ENCODE measurements at places on chromosomes 12 and 14.

DNA sequence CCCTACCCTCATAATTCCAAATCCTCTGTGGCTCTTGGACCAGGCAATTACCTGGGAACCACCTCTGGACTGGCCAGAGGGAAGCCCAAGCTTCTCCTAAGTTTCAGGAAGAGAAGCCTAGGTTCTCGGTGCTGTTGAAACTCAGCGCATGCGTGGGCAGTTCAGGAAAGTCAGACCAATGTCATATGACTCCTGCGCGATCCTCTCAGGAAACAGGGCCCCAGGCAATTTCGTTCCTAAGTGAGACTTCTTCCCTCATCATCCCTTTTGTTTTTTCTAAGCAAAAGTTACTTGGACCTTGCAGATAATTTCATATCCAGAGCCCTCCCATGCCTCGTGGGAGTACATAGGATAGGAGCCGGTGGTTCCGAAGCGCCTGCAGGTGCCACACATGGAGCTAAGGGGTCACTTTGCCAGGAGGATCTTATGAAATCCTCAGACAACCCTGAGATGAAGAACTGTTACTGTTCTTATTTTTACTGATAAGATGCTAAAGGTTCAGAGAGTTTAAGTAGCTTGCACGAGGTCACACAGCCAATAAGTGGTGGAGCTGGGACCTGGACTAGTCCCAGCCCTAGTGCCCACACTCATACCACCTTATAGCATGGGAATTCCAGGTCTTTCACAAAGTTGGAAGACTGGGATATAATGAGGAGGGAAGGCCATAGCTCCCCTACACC, 168.2 kb downstream of the ZFP36L1 start:
- DNase-seq = peak; percentile 60

DNA sequence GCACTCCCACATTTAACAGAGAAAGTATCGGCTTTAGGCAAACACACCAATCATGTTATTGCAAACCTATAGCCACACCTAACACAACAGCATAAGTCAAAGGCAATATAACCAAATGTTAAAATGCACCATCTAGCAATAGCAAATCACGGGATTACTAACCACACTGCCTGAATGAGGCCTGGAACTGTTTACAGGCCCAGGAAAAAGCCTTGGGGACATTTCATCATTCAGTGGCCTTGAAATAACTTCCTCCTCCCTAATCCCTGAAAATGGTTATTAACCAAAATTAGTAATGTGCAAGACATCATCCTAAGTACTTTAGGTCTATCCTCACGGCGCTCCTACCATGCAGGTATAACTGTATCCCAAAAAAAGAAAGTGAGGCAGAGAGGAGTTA, 2.3 kb downstream of the GALC start:
- no peak for DNase-seq

GRCh38 chr12:16329594-16329993, 17.9 kb upstream of the MGST1 start:
- peak; percentile 57 for DNase-seq

GRCh38 chr12:53480491-53481442, 18.5 kb downstream of the MAP3K12 start:
- DNase-seq = no peak

- no peak for DNase-seq
These were observed 1.4 kb upstream of the FOXN3 start for GRCh38 chr14:89418452-89418851.

DNA sequence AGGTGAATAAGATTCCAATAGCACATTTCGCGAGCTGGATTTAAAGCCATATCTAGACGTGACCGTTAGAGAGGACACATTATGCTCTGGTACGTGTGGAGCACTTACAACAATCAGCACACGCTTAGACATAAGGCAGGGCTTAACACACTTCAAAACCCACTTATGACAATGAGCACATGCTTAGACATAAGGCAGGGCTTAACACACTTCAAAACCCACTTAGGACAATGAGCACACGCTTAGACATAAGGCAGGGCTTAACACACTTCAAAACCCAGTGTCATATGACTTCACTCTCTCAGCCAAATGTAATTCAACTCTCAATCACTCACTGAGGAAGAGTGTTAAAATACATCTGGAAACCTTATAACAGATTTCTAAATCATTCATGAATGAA, 11.2 kb upstream of the PLD4 start:
- DNase-seq = no peak

DNA sequence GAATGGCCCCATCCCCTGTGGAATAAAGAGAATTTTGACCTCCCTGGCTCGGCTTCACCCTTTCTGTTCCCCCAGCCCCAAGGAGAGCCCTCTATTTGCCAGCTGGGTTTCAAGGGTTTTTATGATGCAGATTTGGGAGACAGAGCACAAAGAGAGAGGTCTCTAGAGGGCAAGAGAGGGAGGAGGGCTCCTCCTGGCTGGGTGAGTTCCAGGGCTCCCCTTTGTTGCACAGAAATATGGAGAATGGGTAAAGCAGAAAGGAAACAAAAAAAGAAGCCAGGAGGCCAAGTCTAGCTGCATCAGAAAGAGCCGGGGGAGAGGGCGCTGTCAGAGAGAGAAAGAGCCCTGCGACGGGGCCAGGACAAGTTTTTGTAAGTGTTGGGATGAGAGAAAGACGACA, 319.6 kb upstream of the RTL1 start:
- DNase-seq = no peak

- DNase-seq = no peak
These were observed 739 bp downstream of the JPH4 start for GRCh38 chr14:23577710-23578392.

- peak; percentile 13 for DNase-seq
These were observed 127.2 kb upstream of the MYF6 start for GRCh38 chr12:80580254-80580653.

DNA sequence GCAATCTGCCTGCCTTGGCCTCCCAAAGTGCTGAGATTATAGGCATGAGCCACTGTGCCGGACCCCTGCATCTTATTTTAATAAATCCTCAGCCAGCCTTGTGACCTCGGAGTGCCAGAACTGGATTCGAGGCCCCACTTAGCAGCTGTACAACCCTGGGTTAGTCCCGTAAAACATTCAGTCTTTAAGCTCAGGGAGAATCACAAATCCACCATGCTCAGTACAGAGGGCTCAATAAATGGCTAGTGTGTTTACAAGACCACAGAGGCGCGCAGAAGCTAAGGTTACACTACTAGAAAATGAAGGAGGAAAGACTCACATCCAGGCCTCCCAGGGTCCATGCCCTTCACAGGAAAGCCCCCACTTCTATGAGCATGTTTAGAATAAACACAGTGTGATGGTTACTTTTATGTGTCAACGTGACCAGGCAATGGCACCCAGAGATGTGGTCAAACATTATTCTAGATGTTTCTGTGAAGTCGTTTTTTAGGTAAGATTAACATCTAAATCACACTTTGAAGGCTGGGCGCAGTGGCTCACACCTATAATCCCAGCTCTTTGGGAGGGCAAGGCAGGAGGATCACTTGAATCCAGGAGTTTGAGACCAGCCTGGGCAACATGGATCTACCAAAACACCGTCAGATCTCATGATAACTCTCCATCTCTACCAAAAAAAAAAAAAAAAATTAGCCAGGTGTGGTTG, 55.3 kb downstream of the CLMN start:
- DNase-seq = no peak

GRCh38 chr12:27009881-27010301, 4.3 kb downstream of the TM7SF3 start:
- peak; percentile 19 for DNase-seq

DNA sequence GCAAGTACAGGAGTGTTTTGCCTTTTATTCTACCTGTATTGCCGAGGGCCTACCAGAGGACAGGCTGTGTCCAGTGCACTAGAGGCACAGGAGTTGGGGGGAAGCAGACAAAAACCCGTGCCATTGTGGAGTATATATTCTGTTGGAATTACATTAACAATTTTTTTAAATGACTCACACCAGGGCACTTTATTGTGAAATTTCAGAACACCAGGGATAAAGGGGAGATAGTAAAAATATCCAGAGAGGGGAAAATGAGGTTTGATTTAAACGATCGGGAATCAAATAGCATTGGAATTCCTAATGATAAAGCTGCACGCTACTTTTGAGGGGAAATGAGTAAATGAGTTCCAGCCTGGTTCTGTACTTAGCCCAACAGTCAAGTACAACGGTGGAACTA, 123.2 kb downstream of the PELI2 start:
- DNase-seq = no peak

GRCh38 chr12:75690296-75690955, 179.0 kb upstream of the KRR1 start:
- no peak for DNase-seq

DNA sequence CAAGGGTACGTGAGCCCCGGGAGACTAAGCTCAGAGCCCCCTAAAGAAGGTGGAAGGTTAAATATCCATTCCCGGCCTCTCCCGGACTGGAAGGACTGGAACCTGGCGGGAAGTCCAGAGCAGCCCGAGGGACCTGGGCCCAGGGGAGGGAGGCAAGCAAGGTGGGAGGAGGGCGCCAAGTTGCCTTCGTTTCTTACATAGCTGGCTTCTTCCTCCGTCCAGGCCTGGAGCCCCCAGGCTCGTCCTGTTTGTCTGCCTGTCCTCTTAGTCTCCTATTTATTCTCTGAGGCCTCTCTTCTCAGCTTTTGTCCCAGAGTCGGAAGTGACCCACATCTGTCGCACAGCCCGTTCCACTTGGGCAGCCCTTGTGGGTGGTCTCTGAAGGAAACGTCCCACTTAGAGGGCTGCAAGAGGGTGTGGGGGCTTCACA, 745 bp downstream of the PCK2 start:
- DNase-seq = no peak

DNA sequence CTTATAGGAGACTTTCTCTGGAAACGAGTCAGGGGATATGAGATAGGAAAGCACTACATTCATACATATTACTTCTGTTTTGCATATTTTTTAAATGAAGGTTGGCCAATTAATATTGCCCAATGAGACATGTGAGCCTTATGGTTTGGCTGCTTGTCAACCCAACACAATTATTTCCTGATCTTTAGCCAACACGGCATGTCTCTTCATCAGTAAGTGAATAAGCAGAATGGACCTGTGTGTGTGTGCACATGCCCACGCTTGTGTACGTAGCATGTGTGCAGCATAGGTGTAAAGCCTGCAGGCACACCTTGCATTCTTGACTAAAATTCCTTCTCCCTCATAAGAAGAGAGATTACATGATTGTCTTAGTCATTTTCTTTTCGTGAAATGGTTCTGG, 88.3 kb downstream of the STON2 start:
- no peak for DNase-seq

- no peak for DNase-seq
These were observed 8.4 kb upstream of the ARHGAP5 start for GRCh38 chr14:32068708-32069107.

DNA sequence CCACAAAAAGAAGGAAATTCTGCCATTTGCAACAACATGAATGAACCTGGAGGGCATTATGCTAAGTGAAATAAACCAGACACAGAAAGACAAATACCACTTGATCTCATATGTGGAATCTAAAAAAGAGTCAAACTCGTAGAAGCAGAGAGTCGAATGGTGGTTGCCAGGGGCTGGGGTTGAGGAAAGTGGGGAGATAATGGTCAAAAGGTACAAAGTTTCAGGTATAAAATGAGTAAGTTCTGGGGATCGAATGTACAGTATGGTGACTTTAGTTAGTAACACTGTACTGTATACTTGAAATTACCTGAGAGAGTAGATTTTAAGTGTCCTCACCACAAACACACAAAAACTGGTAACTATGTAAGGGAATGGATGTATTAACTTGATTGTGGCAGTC, 129.4 kb downstream of the PPM1H start:
- no peak for DNase-seq

DNA sequence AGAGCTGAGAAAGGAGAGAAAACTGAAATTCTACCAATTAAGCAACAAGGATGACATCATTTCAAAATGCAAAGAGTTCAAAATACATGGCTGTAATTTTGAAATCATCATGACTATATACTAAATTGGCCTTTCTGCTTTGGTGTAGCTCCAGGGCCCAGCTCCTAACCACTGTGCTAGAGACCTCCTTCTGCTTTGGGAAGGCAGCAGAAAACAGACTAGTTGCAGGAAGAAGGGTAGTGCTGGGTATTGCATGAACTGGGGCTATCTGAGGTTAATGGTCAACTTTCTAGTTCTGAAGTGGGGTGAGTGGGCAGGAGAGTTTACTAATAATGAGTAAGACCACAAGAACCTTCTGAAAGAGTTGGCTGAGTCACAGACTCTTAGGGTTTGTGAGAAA, 66.2 kb downstream of the PTGER2 start:
- no peak for DNase-seq

DNA sequence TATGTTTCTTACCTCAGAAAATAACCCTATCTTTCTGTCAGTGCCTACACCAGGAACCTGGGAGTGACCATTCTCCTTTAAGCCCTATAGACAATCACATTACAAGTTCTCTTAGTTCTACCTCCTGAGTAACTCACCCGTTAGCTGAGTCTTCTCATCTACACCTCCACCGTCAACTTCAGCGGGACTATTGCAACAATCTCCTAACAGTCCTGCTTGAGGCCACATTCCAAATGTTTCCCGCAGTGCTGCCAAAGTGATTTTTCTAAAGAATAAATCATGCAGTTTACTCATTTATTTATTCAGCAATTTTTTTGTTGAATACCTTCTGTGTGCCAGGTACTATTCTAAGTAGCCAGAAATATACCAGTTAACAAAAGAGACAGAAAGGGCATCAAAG, 285.0 kb upstream of the GRIP1 start:
- no peak for DNase-seq

- DNase-seq = no peak
These were observed 9.9 kb upstream of the ADIPOR2 start for GRCh38 chr12:1680804-1681492.

GRCh38 chr14:65162031-65162430, 59.7 kb upstream of the MAX start:
- DNase-seq = no peak

GRCh38 chr12:108214486-108214885, 85.4 kb downstream of the WSCD2 start:
- DNase-seq = peak; percentile 20

- no peak for DNase-seq
These were observed 2.0 kb upstream of the AP1G2 start for GRCh38 chr14:23569443-23570151.

DNA sequence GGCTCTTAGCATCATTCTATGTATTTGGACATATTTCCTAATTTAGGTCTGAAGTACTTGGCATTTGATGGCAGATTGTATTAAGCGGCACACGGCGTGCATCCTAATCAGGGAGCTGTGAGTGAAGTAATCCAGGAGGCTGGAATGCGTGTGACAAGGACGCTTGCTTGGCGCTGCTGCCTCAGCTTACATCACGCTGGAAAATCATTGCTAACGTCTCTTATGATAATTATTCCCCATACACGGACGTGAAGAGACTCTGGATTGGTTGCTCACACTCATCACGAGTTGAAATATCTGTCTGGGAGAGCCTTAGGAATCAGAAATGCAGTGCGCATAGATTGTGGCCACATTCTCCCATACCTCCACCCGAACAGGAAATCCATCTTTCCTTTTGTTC, 85.3 kb downstream of the FBXW8 start:
- DNase-seq = no peak

- no peak for DNase-seq
These were observed 33.6 kb downstream of the LTBP2 start for GRCh38 chr14:74578479-74578878.

Data from COLO829 (cell line).